Activated CD4-positive, alpha-beta T cell treated with anti-CD3 and anti-CD28 coated beads for 24 hours (primary cell): ENCODE measurements at places on chromosomes 1 and 21.

- DNase-seq: no peak
These were observed 11.4 kb upstream of the ERI3 start for GRCh38 chr1:44366371-44366975.

DNA sequence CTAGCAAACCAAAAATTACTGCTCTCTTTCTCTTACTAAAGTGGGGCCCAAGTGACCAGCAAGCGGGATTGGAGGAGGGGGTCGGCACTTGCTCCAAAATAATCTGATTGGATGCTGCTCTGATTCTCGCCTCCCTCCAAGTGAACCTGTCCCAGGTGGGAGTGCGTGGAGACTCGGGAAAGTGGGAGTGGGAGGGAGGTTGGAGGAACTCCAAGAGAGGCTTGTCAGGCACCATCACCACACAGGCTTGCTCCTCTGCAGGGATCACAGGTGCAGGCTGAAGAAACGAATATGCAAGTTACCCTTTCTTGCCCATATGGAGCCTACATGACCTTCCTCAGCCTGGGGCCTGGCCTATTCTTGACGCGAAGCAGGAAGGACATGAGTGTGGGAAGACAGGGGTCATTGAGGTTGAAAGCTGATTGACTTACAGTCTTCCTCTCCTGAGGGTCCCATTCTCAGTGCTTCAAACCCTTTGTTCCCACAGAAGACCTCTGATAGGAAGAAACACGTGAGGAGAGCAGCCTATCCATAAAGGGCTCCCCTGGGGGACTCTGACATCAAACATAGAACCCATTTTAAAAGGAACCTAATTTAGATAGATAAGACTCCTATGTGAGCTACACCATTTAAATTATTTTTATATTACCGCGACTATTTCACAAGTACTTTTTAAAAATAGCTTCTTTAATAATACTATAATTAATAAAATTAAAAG is 14.2 kb downstream of the RGS8 start:
- DNase-seq: no peak

- DNase-seq: no peak
These were observed 255.8 kb upstream of the CACYBP start for GRCh38 chr1:174743654-174744561.

DNA sequence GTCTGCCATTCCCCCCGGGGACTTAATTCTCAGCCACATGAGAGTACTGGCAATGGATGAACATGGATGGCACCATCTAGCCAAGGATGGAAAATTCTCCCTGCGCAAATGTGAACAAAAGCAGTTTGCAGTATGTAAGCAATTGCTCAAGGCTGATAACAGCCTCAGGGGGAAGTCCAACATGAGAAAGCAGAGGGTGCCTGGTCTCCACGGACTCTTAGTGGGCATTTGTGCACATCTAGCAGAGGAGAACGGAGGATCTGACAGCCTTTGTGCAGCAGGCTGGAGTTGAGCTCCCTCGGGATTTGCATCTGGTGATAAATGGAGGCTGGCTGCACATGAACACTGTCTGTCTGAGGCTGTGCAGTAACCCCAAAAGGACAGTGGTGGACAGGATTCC is 13.9 kb upstream of the OLIG1 start:
- no peak for DNase-seq

DNA sequence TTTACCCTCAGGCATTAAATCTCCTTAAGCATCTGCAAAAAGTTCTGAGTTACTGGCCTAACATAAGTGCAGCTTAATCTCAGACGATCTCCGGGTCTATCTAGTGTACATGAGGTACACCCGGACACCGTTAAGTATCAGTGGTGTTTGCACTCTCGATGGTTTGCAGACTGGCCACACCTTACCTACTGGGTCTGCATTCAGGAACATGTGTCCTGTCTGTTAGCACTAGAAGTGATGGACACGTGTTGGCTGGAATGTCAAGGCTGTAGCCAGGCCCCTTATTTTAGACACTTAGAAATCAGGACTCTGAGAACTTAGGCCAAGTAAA is 783 bp upstream of the AGL start:
- DNase-seq: no peak

- DNase-seq: no peak
These were observed 74.4 kb downstream of the PTPRU start for GRCh38 chr1:29310616-29311180.

GRCh38 chr1:3821004-3821403 is 24.7 kb upstream of the LRRC47 start:
- DNase-seq: no peak

DNA sequence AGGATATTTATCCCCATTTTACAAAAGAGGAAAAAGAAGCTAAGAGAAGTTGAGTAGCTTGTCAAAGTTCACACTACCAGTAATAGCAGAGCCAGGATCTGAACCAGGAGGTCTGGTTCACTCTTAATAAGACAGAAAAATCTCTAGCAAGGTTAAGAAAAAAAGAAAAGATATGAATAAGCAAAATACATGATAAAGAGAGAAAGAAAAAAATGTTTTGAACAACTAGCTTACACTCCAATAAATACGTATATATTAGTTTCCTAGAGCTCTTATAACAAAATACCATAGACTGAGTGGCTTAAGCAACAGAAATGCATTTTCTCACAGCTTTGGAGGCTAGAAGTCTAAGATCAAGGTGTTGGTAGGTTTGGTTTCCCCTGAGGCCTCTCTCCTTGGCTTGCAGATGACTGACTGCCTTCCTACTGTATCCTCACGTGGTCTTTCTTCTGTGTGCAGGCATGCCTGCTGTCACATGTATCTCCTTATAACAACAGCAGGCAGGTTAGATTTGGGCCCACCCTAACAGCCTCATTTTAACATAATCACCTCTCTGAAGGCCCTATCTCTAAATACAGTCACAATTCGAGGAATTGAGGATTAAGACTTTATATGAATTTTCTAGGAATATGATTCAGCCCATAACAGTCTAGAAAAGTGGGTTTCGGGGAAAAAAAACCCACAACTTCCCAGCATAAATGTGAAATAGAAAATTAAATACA is 60.4 kb downstream of the LEPR start:
- no peak for DNase-seq

GRCh38 chr1:149844650-149845255 is 54.6 kb upstream of the BOLA1 start:
- no peak for DNase-seq

- no peak for DNase-seq
These were observed 292.9 kb downstream of the PLPP3 start for GRCh38 chr1:56286506-56286905.

DNA sequence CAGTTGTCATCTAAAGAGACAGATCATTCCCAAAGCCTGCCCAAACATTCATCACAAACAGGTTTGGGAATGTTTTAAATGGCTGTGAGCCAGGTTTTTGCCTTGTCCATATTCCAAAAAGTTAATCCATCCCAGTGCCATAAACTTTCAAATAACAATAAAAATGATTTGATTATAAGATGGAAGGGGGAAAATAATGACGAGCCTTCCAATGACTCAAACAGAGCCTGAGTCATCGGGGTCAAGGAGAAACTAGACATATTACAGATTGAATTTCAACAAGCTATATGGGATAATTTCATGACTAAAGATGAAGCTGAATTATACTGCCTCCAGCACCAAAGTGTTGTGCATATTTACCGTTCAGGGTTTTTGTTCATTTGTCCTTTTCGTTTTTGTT is 195.8 kb upstream of the PKN2 start:
- DNase-seq: no peak

DNA sequence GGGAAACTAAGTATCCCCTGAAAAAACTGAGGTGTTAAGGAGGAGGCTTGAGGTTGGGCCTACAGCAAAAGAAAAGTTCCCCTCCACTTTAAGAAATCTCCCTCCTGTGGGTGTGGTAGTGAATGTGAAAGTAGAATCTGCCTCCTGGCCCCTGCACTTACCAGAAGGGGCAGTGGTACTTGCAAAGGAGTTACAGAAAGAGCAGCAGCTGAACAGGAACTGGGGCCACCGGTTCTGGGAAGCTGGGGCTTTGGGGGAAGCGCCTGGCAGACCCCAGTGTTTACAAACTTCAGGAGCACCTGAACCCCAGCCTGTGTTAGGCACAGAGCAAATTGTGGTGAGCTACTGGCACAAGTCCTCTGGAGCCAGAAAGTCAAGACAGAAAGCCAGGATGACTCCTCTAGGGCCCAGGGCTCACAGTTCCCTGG is 250.2 kb upstream of the FGGY start:
- DNase-seq: no peak

DNA sequence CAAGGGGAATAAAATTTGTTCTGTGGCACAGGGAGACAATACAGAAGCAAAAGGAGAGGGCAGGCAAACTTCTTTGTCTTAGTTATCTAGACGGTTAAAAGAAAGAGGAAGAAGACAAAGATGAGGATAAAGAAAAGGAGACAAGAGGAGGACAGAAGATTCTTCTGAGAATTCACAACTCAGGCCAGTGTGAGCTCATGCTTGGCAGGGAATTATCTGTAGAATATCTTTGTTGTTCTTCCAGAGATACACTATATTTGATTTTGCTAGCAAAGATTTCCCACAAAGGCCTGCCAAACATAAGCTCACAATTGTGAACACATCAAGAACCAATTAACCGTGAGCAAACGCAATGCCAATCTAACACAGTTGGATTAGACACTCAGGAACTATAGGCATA is 21.4 kb downstream of the SLC16A1 start:
- DNase-seq: no peak

- DNase-seq: no peak
These were observed 87.1 kb downstream of the VCAM1 start for GRCh38 chr1:100806601-100807000.

DNA sequence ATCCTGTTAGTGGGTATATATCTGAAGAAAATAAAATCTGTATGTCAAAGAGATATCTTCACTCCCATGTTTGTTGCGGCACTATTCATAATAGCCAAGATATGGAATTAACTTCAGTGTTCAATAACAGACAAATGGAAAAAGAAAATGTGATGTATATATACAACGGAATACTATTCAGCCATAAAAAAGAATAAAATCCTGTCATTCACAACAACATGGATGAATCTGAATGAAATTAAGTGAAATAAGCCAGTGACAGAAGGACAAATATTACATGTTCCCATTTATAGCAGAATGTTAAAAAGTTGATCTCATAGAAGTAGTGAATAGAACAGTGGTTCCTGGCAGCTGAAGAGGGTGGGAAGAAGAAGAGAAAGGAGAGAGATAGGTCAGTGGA is 239.1 kb upstream of the RUNX1 start:
- DNase-seq: no peak

DNA sequence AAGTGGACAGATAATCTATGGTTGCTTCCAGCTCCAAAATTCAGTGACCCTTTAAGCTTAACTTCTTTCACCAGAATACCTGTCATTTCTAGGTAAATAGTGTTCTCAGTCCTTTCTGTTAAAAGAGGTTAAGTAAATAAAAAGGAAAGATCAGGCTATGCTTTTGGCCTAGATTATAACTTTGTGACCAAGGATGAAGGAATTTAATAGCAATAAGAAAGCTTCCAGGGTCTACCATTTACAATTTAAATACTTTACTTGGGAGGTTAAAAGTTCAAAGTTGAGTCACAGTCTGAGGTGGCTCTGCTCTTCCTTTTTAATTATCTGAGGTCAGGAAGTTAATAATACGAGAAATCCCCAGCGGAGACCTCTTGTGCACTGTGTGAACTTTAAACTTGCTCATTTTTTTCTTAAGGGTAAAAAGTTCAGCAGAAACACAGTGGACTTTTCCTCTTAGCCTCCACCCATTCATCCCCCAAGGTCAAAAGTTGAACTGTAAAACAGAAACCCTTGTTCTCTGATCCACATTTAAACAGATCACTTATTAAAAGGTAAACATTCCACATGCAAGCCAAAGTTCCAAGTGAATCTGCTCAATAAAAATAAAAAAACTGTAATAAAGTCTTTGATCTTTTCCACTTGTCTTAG is 187.1 kb downstream of the NRIP1 start:
- no peak for DNase-seq

DNA sequence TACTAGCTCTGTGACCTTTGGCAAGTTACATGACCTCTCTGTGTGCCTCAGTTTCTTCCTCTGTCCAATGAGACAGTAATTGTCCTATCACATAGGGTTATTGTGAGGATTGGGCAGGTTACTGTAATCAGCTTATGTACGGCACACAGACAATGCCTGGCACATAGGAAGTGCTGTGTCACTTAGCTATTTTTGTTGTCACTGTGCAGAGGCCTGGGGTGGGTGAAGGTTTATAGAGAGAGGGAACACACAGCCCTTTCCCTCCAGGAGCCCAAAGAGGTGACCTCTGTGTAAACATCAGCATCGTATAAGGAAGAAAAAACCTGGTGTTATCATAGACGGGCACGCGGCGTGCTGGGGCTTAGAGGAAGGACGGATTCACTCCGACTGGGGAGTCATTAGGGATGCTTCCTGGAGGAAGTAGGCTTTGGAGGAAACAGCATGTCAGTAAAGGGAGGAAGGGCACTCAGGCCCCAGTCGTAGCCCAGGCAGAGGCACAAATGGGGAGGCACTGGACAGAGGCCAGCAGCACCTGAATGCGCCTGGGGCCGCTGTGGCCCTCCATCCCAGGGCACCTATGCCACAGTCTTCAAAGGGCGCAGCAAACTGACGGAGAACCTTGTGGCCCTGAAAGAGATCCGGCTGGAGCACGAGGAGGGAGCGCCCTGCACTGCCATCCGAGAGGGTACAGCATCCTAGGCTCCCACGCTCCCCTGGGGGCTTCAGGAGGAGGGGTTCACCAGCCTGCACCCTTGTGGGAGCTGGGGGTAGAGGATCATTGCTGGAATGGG is 21.2 kb downstream of the CDK18 start:
- DNase-seq: no peak

DNA sequence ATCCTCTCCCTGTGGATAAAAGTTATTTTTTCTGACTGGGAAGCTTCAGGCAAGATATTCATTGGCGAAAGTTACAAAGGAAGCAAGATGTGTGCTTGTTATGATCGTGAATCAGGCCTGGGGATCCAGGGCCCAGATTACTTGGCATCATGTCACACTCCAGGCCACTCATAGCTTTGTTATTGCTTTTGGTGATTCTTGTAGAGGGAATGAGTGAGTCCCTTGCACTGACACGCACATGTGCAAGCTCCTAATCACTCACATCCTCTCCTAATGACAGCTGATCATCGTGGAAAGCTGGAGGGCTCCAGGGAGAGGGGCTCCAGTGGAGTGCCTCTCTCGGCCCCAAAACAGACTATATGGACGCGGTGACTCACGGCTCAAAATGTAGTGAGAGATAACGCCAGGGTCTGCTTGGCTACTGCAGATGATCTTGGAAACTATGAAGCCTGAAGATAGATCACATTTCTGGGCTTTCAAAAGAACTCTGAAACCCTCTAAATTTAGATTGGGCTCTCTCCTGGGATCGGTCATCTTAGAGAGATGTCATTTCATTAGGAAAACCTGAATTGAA is 481.1 kb upstream of the USP24 start:
- DNase-seq: no peak

- DNase-seq: peak; percentile 81
These were observed 46.7 kb upstream of the PCBP3 start for GRCh38 chr21:45596704-45597318.

- no peak for DNase-seq
These were observed 20.5 kb downstream of the OLFML3 start for GRCh38 chr1:113999799-114000198.

- DNase-seq: no peak
These were observed 33.9 kb downstream of the LDLRAD2 start for GRCh38 chr1:21845646-21846641.

DNA sequence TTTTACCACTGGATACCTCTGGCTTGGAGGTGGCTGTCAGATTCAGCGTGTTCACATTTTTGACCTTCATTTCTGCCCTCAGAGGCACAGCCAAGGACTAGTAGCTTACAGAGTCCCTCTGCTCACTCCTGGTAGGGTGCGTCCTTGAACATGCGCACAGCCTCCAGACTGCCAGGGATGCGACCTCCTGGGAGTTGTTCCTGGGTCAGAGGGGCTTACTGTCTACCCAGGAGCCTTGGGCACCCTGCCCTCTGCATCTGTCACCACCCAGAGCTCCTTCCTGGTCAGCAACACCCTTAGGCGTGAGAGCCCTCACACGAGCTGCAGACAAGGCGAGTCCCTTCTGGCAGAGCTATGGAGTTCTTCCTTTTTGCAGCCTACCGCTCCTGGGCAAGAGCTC is 1.7 kb downstream of the SLX9 start:
- no peak for DNase-seq
